ENCODE measurements at places on chromosomes 2 and 18.
A peak's percentile ranks its signal among the peaks of the same experiment; 100 is the strongest.

DNA sequence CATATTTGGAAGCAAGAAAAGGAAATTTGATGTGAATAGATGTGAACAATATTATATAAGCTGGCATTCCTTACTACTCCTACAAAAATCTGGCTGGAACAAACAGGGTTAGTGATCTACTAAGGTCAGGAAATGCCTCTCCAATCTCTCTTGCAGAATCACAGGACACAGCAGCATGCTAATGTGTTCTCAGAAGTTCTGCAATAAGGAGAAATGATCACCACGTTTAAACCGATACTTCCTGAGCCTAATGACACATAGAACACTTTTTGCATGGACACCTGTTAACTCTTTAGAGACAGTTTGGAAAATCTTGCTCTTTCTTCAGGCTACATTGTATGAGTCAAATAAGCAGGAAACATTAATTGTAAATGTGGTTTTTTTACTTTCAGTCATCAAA, 89.6 kb upstream of the MAP3K20 start:
- no peak for DNase-seq

GRCh38 chr2:70073493-70073892, 13.8 kb upstream of the PCBP1 start:
- DNase-seq = no peak

DNA sequence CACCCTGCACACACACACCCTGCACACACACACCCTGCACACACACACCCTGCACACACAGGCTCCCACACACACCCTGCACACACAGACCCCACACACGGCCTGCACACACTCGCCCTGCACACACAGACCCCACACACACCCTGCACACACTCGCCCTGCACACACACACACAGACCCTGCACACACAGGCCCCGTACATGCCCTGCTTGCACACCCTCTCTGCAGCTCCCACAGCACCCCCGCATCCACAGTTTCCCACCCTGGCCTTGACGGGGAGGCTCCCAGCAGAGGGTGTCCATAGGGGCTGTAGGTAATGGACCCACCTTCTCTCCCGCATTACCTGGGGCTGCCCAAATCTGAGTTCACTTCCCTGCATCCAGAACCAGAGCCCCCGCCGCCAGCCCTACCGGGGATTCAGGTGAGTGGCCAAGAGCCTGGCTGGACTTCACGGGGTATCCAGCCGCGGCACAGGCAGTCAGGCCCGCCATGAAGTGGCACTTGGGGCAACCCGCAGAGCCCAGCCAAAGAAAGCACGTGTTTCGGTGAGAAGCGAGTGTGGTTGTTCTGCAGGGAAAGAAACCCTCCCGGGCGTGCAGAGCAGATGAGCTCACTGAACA, 88.6 kb upstream of the GPC1 start:
- no peak for DNase-seq

- DNase-seq = peak; percentile 61
Observed at GRCh38 chr2:131093696-131094462, 619 bp upstream of the FAM168B start.

- peak; percentile 63 for DNase-seq
Observed at GRCh38 chr18:56565551-56566345, 72.6 kb downstream of the TXNL1 start.

- no peak for DNase-seq
Observed at GRCh38 chr2:196902828-196903227, 23.7 kb downstream of the PGAP1 start.

GRCh38 chr2:661360-661635, 15.9 kb downstream of the TMEM18 start:
- no peak for DNase-seq

DNA sequence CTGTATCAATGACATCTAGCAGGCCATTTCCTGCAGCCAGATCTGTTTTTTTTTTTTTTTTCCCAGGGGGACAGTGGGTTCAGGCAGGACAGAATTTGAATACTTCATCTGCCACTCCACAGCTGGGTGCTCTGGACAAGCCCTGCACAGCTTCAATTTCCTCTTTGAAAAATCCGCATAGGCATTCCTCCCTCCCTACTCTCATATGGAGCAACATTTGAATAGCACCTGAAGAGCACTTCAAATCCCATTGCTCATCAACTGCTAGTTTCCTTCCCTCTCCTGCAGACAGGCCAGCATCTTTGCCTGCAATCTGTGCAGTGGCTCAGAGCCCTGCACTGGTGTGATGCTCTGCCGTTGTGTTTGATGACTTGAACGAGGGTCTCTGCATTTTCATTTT, 326.3 kb downstream of the TSN start:
- DNase-seq = no peak

- DNase-seq = no peak
Observed at GRCh38 chr2:47067788-47068407, 87.2 kb downstream of the STPG4 start.

- DNase-seq = no peak
Observed at GRCh38 chr2:163667064-163667887, 68.5 kb downstream of the FIGN start.

- DNase-seq = no peak
Observed at GRCh38 chr2:220096406-220096805, 469.0 kb downstream of the SLC4A3 start.

GRCh38 chr2:6887751-6888192, 10.2 kb downstream of the RSAD2 start:
- no peak for DNase-seq

DNA sequence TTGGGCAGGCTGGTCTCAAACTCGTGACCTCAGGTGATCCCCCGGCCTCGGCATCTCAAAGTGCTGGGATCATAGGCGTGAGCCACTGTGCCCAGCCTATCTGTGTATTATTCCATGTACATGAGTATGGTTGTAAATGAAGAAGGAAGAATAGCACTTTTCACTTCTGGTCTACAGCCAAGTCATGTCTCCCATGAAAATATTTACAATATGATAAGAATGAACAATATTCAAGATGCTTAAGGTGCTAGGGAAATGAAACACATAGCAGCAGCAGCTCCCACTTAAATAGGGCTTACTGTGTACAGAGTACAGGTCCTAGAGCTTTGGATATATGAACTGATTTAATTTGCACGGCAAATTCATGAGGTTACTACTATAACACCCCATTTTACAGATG, 70.3 kb upstream of the COL5A2 start:
- no peak for DNase-seq

- no peak for DNase-seq
Observed at GRCh38 chr2:45736757-45737704, 85.6 kb downstream of the PRKCE start.

- no peak for DNase-seq
Observed at GRCh38 chr18:27922780-27923179, 254.2 kb downstream of the CDH2 start.

- DNase-seq = no peak
Observed at GRCh38 chr18:2897448-2898185, 50.8 kb downstream of the EMILIN2 start.

DNA sequence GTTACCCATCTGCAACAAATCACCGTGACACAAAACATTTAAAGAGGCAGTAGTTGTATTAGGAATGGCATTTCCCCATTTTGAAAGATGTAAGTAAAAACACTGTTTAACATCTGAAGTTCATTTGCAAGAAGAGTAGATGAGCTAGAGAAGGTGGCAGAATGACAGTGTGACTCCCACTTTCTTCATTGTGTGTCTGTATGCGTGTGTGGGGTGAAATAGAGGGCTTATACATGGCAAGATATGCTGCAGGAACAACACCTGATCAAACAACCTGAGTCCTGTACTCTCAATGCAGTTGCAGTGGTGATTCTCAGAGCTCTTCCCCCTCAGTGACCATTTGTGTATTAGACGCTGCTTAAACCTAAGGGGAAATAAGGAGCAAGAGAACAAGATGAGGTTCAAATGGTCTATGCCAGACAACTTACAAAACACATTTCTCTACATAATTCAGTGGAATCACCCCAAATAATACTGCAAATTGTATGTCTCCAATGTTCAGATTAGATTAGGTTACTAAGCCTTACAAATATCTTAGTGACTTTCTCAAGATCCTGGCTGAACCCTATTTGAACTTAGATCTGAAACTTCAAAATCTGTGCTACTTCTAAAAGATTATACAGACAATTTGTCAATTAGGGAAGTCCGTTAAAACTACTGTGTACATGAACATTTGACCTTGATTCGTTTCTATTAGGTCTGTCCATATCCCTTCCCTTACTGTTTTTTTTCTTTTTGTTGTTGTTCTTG, 230.1 kb downstream of the LRRTM1 start:
- DNase-seq = no peak

GRCh38 chr2:15745907-15746702, 154.4 kb downstream of the DDX1 start:
- no peak for DNase-seq

DNA sequence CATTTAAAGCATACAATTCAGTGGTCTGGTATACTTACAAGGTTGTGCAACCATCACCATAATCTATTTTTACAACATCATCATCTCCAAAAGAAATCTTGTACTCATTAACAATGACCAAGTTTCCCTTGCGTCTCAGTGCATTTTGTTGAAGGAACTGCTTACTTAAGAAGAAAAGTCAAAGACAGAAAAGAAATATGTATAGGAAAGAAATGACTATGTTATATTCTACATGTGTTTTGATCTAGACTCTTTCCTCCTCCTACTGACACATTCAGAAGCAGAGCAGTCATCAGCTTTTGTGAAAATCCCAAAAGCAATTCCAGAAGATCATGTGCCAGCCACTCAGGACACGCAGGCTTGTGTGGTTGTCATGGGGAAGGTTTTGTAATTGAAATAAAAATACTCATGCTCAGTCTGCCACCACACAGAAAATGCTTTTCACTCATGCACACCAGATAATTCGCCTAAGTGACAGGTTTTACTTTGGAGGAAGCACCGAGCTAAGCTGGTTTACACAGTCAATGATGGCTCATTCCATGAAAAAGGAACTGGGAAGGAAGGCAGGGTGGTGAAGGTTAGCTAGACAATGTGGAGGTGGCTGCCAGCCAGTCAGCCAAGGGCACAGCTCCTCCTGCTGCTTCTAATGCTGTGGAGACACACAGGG, 158.5 kb upstream of the REV1 start:
- peak; percentile 63 for DNase-seq

- DNase-seq = no peak
Observed at GRCh38 chr2:10810202-10811161, 2.1 kb downstream of the PDIA6 start.

GRCh38 chr2:147623328-147623727, 221.5 kb upstream of the ACVR2A start:
- DNase-seq = no peak

- no peak for DNase-seq
Observed at GRCh38 chr2:233934524-233934923, 17.4 kb downstream of the TRPM8 start.

GRCh38 chr18:26127786-26128185, 5.9 kb upstream of the PSMA8 start:
- no peak for DNase-seq

DNA sequence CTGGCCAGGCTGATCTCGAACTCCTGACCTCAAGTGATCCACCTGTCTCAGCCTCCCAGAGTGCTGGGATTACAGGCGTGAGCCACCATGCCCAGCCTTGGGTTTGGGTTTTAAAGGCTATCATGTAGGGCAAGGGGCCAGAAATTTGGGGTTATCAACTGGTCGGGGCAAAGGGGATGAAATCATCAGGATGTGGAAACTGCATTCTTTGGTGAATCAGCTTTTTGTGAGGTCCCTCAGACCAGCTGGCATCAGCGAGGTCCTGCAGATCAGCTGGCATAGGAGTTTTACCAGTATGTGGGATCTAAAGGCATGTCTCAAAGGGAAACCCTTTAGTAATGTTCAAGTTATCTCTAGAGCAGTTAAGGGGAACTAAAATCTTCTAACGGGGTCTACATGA, 6.4 kb upstream of the GEMIN6 start:
- DNase-seq = no peak

- no peak for DNase-seq
Observed at GRCh38 chr2:240917009-240917683, 11.0 kb downstream of the CROCC2 start.

DNA sequence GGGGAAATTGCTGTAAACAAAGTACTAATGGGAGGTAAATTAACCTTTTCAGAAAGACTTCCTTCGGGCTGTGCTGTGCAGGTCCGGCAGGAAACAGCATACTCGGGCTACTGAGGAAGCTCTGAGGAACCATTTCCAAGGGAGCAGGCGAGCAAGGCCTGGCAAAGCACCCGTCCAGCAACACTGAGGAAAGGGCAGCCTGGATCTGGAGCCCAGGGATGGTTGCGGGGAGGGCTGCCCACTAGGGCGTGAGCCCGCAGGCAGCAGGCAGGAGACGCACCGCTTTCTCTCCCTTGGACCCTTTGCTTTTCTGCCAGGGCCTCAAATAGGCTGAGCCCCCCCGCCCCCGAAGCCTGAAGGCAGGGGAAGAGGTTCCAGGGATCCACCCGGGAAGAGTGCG, 89.5 kb downstream of the SOX11 start:
- DNase-seq = no peak

GRCh38 chr2:24332791-24333540, 27.4 kb downstream of the ITSN2 start:
- DNase-seq = no peak

- no peak for DNase-seq
Observed at GRCh38 chr2:107062173-107062572, 176.2 kb upstream of the ST6GAL2 start.

GRCh38 chr2:66189553-66189952, 245.4 kb upstream of the MEIS1 start:
- DNase-seq = peak; percentile 47

- no peak for DNase-seq
Observed at GRCh38 chr2:151522556-151522955, 112.9 kb downstream of the RIF1 start.

DNA sequence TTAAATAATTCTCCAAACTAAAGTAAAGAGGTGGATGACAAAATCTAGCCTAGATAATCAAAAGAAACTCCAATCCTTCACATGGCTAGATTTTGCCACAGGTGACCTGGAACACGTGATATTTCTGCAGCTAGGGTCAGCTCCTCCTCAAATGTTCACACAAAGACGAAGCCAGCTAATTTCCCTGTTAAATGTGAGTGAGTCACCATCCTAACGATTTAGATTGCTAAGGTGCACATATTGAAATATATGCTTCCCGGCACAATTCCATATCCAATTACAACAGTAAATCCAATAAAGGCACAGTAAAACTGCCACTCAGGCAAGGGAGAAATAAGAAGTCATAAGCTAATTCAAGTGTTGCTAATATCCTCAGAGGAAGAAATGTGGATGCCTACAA, 28.7 kb downstream of the IKZF2 start:
- no peak for DNase-seq

DNA sequence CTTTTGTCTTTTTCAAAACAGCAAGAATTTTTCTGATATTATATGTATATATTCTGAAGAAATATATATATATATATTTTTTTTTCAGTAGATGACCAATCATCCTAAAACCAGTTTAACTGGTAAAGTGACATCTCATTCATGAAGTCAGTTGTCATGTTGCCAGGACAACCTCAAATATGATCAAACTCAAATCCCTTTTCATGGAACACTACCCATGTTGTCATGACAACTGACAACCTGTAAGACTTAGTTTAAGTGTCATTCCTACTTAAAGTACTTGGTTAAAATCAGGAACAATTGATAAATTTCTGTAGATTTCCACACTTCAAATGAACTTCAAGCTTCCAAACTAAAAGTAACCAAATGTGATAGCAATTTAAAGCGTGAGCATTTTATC, 101.8 kb upstream of the ERBB4 start:
- no peak for DNase-seq
